ENCODE measurements at places on chromosomes 12 and 14.

- no peak for DNase-seq
Observed at GRCh38 chr12:7109572-7109920, 532 bp upstream of the C1RL start.

GRCh38 chr12:55955800-55956508 is 9.9 kb downstream of the PMEL start:
- DNase-seq: no peak

DNA sequence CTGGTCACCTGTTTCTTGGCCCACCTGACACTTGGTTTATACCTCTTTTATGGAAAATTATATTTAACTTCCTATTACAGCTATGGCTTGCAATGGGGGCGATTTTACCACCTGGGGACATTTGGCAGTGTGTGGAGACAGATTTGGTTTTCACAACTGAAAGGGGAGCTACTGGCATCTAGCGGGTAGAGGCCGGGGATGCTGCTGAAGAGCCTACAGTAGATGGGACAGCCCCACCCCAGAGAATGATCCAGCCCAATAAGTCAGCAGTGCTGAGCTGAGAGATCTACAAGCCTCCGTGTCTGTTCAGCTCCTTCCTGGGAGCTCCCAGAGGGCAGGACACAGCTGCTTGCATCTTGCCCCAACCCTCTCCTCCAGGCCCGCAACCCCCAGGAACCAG is 302.8 kb downstream of the CACNA1C start:
- DNase-seq: no peak

DNA sequence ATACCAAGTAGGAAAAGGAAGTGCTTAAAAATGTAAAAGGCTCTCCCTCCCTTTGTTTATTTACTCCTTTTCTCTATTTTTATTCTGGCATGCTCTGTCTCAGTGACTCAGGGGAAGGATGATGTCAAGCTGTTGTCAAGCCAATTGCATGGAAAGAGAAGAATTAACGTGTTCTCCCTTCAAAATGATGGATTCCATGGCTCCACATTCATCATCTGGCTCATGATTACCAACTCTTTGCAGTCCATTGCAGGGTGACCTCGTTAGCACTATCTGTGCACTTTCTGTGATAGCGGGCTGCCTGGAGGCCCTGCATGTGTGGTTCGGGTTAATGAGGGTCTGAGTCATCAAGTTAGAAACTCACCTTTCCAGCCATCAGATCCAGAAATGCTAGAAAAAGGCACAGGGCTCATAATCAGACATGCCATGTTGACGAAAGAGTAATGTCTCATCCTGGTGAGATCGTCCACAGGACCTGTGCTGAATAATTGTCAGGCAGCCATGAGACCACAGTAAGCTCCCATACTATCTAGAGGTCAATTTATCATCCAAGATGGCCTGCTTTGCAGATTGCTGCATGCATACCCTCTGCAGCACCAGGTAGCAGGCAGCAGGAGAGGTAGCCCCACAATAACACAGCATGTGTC is 79.2 kb upstream of the BTG1 start:
- no peak for DNase-seq

GRCh38 chr14:89858089-89858488 is 96.4 kb downstream of the EFCAB11 start:
- no peak for DNase-seq

- DNase-seq: no peak
Observed at GRCh38 chr14:52863334-52863700, 71.9 kb upstream of the GNPNAT1 start.

- no peak for DNase-seq
Observed at GRCh38 chr14:54221432-54221803, 175.4 kb upstream of the CDKN3 start.

DNA sequence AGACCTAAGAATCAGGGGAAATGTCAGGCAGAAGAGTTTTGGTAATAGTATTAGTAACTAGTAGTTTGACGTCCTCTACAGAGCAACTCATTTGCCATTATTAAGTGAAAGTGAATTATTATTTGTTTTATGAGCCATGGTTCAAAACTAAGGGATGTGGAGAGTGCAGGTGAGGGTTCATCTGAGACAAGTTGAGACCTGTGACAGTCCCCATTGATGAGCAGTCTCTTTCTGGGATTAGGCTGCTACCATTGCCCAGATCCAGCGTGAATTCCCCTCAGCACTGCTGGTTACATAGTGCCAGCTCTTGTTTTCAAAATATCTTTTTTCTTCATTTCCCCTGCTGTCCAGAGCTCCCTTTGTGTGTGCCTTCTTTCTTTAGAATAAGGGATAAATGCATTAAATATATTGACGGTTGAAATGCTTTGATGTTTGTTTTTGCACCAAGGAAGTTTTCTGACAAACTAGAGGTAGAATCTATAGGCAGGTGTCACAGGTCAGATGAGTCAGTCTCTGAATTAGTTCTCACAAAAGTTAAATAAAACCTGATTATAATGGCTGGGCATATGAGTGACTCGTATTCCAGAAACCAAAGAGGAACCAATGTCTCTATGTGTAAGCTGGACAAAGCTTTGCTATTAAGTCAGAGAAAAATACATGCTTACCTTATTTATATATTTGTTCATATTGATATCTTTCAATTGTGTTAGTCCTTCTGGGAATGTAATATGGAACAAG is 381.4 kb downstream of the TMEM117 start:
- DNase-seq: no peak

GRCh38 chr14:59098377-59098776 is 90.1 kb upstream of the DAAM1 start:
- DNase-seq: no peak

DNA sequence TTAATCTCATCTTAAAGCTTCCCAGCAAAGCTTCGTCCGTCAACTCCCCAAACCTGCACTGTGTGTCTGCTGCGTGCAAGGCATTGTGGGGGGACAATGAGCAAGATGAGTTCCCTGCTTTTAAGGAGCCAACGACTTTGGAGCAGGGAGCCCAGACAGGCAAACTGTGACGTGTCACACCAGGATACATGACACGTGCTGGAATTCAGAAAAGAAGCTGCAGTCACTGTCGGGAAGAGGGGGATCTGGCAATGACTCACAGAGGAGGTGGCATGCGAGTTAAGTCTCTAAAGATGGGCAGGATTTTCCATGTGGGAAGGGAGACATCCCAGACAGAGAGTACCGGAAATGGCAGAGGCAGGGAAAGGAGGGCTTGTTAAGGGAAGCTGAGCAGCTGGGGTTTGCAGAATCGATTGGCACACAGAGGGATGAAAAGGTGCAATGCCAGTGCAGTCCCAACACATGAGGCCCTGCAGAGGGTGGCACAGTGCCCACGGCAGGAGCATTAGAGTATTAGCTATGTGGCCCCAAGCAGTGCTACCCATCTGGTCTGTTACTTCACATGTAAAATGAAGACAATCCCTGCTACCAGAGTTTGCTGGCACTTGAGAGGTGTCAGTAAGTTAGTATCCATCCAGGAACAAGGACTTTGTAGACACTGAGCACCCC is 52.9 kb downstream of the SETD3 start:
- DNase-seq: no peak

DNA sequence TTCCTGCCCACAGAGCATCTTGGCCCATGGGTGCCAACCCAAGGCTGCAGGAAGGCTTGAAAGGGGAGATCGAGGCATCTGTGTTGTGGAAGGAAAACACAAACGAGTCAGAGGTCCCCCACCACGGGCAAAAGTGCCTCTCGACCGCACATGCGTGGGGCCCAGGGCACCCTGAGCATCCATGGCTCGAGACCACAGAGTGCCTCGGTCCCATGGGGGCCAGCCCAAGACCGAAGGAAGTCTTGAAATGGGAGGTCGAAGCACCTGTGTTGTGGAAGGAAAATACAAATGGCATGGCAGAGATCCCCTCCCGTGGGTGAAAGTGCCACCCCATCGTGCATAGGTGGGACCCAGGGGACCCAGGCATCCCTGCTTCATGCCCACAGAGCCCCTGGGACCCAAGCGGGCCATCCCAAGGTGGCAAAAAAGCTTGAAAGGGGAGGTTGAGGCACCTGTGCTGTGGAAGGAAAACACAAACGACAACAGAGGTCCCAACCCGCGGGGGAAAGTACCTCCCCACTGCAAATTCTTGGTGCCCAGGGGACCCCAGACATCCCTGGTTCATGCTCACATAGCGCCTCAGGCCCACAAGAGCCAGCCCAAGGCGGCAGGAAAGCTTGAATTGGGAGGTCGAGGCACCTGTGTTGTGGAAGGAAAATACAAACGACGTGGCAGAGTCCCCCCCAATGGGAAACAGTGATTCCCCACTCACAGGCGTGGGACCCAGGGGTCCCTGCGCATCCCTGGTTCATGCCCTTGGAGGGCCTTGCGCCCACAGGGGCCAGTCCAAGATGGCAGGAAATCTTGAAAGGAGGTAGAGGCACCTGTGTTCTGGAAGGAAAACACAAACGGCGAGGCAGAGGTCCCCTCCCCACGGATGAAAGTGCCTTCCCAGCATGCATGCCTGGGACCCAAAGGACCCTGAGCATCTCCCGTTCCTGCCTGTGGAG is 373.0 kb downstream of the ALG10 start:
- DNase-seq: no peak

GRCh38 chr12:102568276-102568675 is 87.9 kb upstream of the IGF1 start:
- DNase-seq: no peak

- no peak for DNase-seq
Observed at GRCh38 chr12:9334964-9335363, 126.8 kb upstream of the PZP start.

DNA sequence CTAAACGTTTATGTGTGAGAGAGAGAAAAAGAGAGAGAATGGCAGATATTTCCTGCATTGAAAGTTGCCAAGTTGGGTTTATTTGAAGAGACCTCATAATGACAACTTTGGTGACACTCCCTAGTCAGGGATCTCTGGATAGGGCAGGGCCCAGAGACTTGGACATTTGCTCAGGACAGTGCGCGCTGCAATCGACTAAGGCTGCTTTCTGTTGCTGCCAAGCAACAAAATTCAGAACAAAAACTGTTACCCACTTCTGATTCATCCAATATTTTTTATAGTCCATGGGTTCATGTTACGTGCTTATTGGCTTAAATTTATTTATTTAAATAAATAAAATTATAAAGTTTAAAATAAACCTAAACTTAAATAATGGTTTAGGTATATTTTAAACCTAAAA is 34.2 kb downstream of the PTGER2 start:
- DNase-seq: no peak

DNA sequence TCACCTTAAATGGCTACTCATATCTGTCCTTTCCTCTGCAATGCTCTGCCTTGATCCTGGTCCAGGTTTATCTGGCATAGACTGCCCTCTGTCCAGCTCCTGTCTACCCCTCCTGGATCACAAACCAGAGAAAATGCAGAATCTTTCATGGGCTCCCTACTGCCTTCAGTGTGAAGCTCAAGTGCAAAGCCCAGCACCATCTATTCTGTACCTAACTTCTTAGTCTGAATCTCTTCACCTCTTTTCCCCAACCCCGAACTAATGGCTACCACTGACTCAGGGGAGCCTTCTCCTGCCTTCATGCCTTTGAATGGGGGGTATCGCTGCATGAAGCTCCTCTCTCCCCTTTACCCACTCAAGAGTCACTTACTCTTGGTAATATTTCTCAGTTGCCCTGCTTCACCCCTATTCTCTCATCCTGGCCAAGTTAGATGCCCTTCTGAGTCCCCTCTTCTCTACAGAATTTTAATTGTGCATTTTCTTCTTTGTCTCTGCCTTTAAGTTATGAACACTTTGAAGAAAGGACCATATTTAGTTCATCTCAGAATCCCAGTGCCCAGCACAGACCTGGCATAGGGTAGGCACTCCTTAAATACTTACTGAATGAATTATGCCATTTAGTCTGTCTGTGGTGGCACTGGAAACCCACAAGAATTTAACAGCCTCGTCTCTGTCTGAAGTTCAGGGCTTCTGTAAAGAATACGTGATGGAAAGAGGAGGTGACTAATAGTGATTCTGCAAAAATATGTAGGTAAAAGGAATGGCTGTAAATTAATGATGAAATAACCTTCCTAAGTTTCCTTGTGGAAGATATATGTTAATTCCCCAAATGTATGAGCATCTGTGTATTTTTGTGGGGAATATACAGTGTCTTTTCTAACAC is 191.3 kb upstream of the AMIGO2 start:
- DNase-seq: no peak

DNA sequence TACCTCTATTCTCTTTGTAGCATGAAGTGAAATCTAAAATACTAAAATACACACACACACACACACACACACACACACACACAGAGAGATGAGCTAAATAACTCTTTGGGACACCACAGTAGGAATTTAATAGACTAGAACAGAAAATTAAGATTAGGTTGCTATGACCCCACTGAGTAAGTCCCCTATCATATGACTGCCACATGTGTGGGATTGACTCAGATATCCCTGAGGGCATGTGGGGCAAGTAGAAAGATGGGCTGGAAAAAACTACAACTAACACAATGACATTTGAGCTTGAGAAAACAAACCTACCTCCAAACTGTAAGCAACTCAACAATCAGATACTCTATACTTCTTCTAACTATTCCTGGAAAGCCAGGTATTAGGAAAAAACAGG is 27.0 kb downstream of the SLC25A21 start:
- no peak for DNase-seq

DNA sequence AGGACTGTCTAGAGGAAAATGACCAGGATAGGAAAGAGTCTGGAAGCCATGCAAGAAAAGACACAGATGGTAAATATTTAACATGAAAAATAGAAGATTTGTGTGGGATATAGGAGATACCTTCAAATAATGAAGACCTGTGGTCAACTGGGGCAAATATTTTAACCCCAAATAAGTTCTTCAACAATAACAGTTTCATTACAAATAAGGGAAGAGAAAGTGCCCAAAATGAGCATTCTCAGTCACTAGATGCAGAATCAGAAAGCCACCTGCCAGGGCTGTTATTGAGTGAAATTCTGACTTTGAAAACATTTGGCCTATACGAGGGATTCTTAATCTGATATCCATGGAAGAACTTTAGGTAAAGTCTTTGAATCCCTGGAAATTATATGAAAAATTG is 231.2 kb upstream of the PLEKHG7 start:
- no peak for DNase-seq

GRCh38 chr12:107493666-107494065 is 191.9 kb upstream of the PWP1 start:
- DNase-seq: no peak

DNA sequence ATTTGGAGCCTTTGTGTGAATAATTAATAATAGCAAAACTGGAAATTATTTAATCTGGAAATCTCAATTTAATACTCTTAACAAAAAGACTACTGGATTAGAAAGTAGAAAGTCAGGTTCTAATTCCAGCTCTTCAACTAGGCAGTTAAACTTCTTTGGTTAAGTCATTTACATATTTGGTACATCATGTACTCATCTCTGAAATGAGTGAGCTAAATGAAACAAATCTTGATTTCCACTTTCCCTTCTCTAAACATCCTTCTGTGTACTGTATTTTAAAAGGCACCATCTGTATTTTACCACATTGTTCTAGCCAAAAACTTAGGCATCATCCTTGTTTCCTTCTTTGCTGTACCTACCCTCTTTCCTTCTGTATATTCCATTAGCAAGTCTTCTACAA is 26.9 kb downstream of the CRADD start:
- no peak for DNase-seq

- no peak for DNase-seq
Observed at GRCh38 chr12:122085591-122085990, 7.0 kb downstream of the MLXIP start.

- no peak for DNase-seq
Observed at GRCh38 chr12:110311903-110312302, 30.9 kb downstream of the ATP2A2 start.

Data from activated CD8-positive, alpha-beta memory T cell treated with anti-CD3 and anti-CD28 coated beads for 1 hour (primary cell).